Activated CD4-positive, alpha-beta memory T cell treated with anti-CD3 and anti-CD28 coated beads, Interleukin-2, amount 10 ng/mL, durations not matched to agents 7 days and 5 days (primary cell): ENCODE measurements at places on chromosomes 6 and 20. TPM values are rescaled to one million over a fixed set of nuclear protein-coding genes. Genes with fewer than 3 reads are reported as not detected.

The CYP21A2 gene
- total RNA-seq: not detected

The GTF3C6 gene
- total RNA-seq: 93.3 TPM

The PBOV1 gene
- not detected for total RNA-seq

- no peak for DNase-seq
These were observed 21.7 kb downstream of the ELOVL5 start for GRCh38 chr6:53327017-53327395.

GRCh38 chr6:168116438-168116974, 37.5 kb upstream of the FRMD1 start:
- no peak for DNase-seq

GRCh38 chr20:35174458-35175216, 2.8 kb downstream of the PROCR start:
- no peak for DNase-seq

DNA sequence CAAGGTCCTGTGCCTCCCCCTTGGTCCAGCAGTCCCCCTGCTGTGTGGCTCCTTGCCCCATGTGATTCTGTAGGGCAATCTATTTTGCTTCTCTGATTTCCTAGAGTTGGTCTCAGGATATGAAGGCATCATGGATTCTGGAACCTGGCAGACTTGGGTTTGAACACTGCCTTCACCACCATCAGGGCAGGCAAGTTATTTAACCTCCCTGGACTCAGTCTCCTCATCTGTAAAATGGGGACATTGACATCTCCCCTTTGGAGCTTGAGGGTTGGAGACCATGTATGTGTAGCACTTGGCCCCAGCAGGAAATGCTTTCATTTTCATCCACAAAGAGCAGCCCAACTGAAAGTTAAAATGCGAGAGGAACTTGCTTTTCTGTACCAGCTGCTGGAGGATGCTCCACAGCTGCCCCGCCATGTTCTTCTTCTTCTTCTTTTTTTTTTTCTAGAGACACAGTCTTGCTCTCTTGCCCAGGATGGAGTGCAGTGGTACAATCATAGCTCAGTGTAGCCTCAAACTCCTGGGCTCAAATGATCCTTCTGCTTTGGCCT, 6.7 kb downstream of the TOX2 start:
- no peak for DNase-seq

GRCh38 chr6:114033606-114034005, 62.7 kb upstream of the HDAC2 start:
- no peak for DNase-seq

The C6orf141 gene
- total RNA-seq: not detected

DNA sequence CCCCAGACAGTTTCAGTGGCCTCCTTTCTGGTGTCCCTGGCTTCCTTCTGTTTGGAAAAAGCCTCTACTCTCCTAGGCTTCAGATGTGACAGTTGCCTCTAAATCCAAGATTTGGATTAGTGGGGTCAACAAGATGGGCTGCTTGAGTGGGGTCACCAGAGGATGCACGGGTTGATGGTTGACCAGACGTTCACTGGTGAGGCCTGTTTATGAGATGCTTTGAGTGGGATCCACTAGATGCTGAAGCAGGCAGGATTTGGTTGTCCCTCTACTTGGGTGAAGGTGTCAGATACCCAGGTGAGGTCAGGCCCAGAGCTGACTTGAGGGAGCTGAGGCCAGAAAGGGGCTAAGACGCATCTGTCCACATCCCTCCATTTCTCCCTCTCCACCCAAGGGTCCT, 8.1 kb upstream of the DLGAP4 start:
- DNase-seq: peak; percentile 7

DNA sequence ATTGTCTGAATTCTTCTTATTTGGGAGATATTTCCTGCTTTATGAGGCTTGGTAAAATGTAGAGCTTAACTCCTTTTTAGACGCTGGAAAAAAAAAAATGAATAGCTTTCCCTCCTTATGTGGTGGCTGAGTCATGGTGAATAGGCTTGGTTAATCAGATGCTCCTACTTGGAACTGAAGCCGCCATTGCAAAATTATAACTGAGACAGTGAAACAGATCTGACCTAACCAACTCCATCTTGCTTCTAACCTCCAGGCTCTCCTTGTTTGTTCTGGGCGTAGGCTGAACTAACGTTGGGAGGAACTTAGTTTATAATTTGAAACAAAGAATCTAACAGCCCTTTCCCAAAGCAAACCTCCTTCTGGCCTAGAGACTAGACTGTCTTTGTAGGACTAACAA, 43.2 kb upstream of the PLCB4 start:
- no peak for DNase-seq

DNA sequence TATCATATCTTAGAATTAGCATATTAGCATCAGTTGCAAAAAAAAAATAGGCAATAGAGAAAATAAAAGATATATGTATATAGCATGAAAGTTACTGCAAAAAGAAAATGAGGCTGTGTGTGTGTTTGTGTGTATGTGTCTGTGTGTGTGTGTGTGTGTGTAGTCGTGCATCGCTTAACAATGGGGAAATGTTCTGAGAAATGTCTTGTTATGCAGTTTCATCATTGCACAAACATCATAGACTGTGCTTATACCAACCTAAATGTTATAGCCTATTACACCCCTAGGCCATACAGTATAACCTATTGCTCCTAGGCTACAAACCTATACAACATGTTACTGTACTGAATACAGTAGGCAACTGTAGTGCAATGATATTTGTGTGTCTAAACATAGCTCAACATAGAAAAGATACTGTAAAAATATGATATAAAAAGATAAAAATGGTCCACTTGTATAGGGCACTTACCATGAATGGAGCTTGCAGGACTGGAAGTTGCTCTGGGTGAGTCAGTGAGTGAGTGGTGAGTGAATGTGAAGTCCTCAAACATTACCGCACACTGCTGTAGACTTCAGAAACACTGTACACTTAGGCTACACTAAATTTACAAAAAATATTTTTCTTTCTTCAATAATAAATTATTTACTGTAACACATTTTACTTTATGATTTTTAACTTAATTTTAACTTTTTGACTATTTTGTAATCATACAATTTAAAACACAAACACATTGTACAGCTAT, 805.1 kb downstream of the KIF16B start:
- no peak for DNase-seq

- peak; percentile 70 for DNase-seq
These were observed 118.4 kb downstream of the GRM4 start for GRCh38 chr6:34027445-34027936.

The METTL24 gene
- total RNA-seq: not detected

GRCh38 chr6:144952456-144953240, 667.5 kb downstream of the UTRN start:
- DNase-seq: no peak

The SAPCD1 gene
- total RNA-seq: 10.7 TPM

DNA sequence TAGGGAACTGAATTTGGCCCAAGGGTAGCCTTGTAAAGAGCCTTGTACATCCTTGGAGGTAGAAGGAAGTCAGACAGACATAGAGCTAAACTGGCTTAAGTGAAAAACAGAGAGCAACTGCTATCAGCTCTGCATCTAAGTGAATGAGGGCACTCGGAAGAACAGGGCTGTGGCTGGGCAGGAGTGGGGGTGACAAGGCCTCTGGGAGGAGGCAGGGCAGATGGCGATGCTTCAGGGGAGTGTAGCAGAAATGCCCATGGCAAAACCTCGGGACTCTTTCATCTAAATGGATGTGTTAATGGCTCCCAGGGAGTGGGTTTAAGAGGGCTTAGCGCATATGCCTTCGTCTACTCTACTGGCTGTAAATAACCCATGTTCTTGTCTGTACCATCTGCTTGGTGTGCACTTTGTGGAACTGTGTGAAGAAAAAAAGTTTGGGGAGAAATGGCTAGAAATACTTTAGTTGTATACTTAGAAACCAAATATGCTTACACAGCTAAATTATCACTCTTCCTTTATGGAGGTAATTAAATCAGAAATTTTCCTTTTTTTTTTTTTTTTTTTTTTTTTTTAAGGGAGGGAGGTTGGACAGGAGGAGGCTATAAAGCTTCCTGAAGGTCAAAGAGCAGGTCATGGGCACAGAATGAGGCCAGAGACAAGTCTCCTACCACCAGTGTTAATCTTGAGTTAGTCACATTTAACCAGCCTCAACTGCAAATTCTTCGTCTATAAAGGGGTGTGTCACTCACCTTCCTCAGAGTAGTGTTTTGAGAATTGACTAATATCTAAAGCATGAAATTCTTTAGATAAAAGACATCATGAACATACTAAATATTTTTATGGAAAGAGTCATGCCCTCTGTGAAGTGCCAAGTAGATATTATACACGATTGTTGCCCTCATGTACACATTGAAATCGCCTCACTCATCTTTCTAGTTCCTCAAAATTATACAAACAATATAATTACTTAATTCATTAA, 60.9 kb downstream of the FYN start:
- no peak for DNase-seq

The HLA-DRB1 gene
- total RNA-seq: 155 TPM

The XKR7 gene
- total RNA-seq: not detected

- DNase-seq: no peak
These were observed 11.5 kb downstream of the DLL1 start for GRCh38 chr6:170279426-170279825.

The BMP5 gene
- total RNA-seq: not detected

DNA sequence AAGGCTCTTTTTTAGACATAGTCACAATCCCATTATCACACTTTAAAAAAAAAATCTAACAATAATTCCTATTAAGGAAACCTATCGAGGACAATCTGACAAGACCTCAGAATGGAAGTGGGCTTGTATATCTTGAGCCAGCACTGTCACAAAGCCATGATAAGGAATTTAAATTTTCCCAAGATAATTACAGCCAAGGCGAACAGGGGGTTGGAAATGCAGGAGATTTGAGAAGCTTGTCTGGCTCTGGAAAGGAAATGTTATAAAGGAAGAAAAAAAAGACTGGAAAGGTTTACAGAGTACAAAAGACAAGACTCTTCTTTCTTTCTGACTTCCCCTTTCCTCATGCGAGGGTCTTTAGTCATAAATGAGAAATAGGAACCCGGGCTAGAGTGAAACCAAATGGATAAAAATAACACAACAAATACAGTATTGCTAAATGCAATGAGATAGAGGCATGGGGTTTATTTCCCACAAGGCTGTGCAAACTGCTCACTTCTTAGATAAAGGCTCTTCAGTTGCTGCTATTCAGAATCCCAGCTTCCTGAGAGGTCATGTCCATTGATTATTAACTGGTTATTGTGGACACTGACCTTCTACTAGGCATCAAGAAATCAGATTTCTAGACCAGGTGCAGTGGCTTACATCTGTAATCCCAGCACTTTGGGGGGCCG, 13.4 kb upstream of the GHRH start:
- no peak for DNase-seq

The TFAP2C gene
- not detected for total RNA-seq

GRCh38 chr6:99838607-99839006, 155.4 kb downstream of the MCHR2 start:
- DNase-seq: no peak

DNA sequence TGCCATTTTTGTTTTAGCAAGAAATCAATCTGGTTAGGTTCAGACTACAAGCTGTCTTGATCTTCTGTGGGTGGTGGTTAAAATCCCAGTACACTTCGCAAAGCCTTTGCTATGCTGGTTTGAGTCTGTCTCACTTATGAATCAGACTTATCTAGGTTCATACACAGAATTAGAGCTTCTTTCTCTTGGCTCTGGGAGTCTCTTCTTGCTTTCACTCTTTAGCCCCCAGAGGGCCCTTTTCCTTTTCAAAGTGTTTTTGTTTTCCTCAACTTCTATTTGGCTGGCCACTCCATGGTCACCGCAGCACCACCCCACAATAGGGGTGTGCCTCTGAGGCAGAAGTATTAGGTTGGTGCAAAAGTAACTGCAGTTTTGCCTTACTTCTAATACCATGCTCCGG, 21.3 kb downstream of the ECI2 start:
- no peak for DNase-seq

- no peak for DNase-seq
These were observed 22.9 kb downstream of the BCAS4 start for GRCh38 chr20:50817776-50818172.

- no peak for DNase-seq
These were observed 6.3 kb downstream of the BRD2 start for GRCh38 chr6:32974541-32975308.

DNA sequence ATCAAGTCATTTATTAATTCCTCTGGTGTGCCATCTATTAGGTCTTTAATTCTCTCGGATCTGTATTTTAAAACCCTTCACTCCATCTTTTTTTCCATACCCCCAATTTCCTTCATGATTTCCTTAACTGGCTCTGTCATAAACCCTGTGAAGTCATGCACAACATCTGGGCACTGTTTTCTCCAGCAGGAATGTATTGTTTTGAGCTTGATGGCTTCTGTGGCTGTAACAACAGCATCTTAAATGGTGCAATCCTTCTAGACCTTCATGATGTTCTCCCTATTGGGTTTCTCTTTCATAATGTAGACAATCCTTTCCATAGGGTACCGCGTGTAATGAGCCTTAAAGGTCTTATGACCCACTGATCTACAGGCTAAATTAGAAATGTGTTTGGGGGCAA, 29.0 kb downstream of the CDK19 start:
- no peak for DNase-seq

The KIZ gene
- 17.3 TPM for total RNA-seq

The TBX18 gene
- not detected for total RNA-seq

The CAGE1 gene
- total RNA-seq: 0.08 TPM

The FUT9 gene
- not detected for total RNA-seq
